ENCODE measurements at places on chromosomes 2 and 18. TPM values are rescaled to one million over a fixed set of nuclear protein-coding genes. Genes with fewer than 3 reads are reported as not detected.

The LOXL3 gene
- 7.2 TPM for total RNA-seq

The TLX2 gene
- total RNA-seq: 0.94 TPM

The SERPINB7 gene
- not detected for total RNA-seq

The AUP1 gene
- 62.7 TPM for total RNA-seq

The FN1 gene
- total RNA-seq: 1,793 TPM

The KIF5C gene
- total RNA-seq: 5.4 TPM

The DUSP19 gene
- 3.9 TPM for total RNA-seq

The ZSWIM2 gene
- not detected for total RNA-seq

GRCh38 chr2:233418761-233419546 is 64.7 kb downstream of the DGKD start:
- peak; percentile 77 for ATAC-seq
- peak overlapping the region; percentile 73 for H3K27ac ChIP-seq
- no peaks in the 10 kb centered on the region for H3K27me3 ChIP-seq
- H3K4me1 ChIP-seq: peaks cover 55% of the 10 kb centered on the region

DNA sequence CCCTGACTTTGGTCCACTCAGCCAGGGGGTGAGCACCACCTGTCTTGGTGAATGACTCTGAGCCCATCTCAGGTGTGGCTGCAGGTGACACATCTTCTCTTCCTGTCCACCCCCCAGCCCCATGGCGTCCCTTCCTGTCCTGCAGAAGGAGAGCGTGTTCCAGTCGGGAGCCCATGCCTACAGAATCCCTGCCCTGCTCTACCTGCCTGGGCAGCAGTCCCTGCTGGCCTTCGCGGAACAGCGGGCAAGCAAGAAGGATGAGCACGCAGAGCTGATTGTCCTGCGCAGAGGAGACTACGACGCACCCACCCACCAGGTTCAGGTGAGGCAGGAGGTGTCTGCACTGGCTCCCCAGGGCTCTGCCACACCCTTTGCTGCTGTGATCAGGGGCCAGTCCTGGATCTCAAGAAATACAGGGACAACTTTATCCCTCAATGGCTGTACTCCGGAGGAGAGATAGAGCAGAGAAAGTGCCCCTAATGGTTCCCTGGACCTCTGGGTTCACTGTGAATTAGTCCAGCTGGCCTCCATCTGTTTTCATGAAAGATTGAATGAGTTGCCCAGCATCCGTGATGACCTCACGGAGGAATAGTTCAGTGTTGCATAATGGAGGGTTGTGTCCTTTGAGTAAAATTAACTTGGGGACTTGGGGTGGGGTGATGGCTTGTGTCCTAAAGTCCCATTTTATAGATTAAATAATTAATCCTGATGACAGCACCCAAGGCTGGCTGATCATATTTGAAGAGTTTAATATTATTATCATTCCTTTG is at the start of gene NEU2:
TSS of gene NEU2 (plus strand) at position 122 of the 770 bp plus-strand sequence. CDS start at position 122, 0 bp downstream.
- H3K36me3 ChIP-seq: no peaks in the 10 kb centered on the region
- H3K27me3 ChIP-seq: no peaks in the 10 kb centered on the region
- no peak within 1 kb of the TSS for H3K4me3 ChIP-seq

- no peak overlapping the region for H3K27ac ChIP-seq
- no peaks in the 10 kb centered on the region for H3K36me3 ChIP-seq
- H3K4me3 ChIP-seq: no peak overlapping the region
- H3K27me3 ChIP-seq: no peaks in the 10 kb centered on the region
Measured at GRCh38 chr2:102943251-102943650, 181.4 kb downstream of the TMEM182 start.

- no peaks in the 10 kb centered on the region for H3K4me1 ChIP-seq
- no peaks in the 10 kb centered on the region for H3K27me3 ChIP-seq
- no peak overlapping the region for H3K27ac ChIP-seq
- H3K4me3 ChIP-seq: no peak overlapping the region
- H3K36me3 ChIP-seq: no peaks in the 10 kb centered on the region
Measured at GRCh38 chr2:185456517-185456916, 282.1 kb upstream of the FSIP2 start.

GRCh38 chr2:241386519-241386918 is 30.4 kb downstream of the FARP2 start:
- peaks cover 3% of the 10 kb centered on the region for H3K4me1 ChIP-seq
- no peak overlapping the region for H3K4me3 ChIP-seq
- no peak overlapping the region for H3K27ac ChIP-seq

DNA sequence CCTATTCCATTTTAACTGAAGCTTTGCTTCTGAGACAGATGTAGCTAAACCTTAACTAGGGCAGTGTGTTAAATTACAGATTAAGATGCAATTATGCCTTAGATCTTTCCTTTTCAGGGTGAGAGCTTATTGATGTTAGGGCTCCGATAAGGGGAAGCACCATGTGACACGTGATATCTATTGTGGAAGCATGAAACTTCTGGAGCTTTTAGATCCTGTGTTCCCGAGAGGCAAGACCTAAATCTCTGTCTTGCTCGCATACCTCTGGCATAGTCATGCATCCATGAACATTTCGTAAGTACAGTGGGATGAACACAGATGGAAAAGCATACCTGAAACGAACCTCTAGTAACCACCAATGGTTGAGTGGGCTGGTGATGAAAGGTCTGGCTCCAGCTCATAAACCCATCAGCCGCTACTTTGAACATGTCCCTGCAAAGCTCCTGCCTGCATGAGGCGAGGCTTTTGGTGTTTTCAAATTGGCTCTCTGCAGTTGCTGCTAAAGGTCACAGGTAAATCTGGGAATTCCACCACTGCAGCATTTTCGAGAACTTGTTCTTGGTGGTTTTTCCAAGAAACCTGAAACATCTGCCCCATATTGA is 3.7 kb upstream of the NRP2 start:
- no peaks in the 10 kb centered on the region for H3K4me1 ChIP-seq
- no peak for ATAC-seq
- no peaks in the 10 kb centered on the region for H3K36me3 ChIP-seq
- H3K27ac ChIP-seq: no peak overlapping the region
- H3K27me3 ChIP-seq: no peaks in the 10 kb centered on the region

DNA sequence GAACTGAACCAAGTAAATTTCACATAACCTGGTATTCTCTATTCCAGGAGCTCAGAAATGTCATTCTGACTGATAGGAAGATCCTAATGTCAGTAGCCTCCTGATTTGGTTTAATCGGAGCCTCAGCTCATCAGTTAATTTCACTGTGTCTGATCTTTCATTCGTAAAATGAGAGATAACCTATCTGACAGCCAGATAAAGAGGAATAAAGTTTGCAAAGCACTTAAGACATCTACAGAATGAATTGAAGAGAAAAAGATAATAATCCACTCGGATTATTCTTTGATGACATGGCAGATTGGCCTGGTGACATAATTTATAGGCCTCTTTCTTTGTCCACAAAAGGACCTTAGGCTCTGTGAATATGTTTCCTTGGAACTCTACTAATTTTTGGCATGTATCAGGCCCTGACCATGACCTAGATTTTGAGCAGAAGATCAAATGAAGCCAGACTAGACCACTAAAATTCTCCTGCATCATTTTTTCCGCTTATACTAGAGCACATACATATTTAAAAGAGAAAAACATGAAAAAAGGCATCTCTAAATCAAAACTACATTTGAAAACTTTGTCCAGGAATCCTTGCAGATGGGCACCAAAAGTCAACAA is 312.4 kb downstream of the MTX2 start:
- H3K4me1 ChIP-seq: no peaks in the 10 kb centered on the region
- peaks cover 5% of the 10 kb centered on the region for H3K27me3 ChIP-seq
- H3K4me3 ChIP-seq: no peak overlapping the region
- H3K36me3 ChIP-seq: no peaks in the 10 kb centered on the region

GRCh38 chr2:225471039-225471438 is 71.5 kb downstream of the NYAP2 start:
- H3K4me3 ChIP-seq: no peak overlapping the region
- no peak for ATAC-seq
- H3K27me3 ChIP-seq: no peaks in the 10 kb centered on the region
- H3K36me3 ChIP-seq: no peaks in the 10 kb centered on the region
- no peak overlapping the region for H3K27ac ChIP-seq

DNA sequence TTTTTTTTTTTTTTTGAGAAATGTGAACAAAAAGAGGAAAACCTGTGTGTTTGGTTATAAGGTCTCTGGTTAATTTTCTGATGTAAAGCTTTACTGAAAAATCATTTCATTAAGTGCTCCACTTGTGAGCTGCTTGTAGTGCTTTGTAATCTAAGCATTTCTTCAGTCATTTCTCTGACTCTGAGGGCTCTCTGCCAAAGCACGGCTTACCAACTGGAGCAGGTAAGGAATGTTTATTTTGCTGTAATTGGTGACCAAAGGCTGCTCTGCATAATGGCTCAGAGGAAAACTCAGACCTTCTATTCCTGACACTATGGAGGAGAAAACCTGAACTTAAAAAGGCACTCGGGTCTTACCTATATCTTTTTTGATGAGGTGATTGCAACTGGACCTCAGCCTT is 848.8 kb downstream of the MBD2 start:
- H3K36me3 ChIP-seq: no peaks in the 10 kb centered on the region
- H3K4me1 ChIP-seq: no peaks in the 10 kb centered on the region
- H3K4me3 ChIP-seq: no peak overlapping the region
- no peak overlapping the region for H3K27ac ChIP-seq
- ATAC-seq: no peak
- no peaks in the 10 kb centered on the region for H3K27me3 ChIP-seq

- ATAC-seq: no peak
- H3K4me3 ChIP-seq: no peak overlapping the region
- H3K36me3 ChIP-seq: no peaks in the 10 kb centered on the region
Measured at GRCh38 chr2:206245265-206245672, 29.2 kb upstream of the ZDBF2 start.

DNA sequence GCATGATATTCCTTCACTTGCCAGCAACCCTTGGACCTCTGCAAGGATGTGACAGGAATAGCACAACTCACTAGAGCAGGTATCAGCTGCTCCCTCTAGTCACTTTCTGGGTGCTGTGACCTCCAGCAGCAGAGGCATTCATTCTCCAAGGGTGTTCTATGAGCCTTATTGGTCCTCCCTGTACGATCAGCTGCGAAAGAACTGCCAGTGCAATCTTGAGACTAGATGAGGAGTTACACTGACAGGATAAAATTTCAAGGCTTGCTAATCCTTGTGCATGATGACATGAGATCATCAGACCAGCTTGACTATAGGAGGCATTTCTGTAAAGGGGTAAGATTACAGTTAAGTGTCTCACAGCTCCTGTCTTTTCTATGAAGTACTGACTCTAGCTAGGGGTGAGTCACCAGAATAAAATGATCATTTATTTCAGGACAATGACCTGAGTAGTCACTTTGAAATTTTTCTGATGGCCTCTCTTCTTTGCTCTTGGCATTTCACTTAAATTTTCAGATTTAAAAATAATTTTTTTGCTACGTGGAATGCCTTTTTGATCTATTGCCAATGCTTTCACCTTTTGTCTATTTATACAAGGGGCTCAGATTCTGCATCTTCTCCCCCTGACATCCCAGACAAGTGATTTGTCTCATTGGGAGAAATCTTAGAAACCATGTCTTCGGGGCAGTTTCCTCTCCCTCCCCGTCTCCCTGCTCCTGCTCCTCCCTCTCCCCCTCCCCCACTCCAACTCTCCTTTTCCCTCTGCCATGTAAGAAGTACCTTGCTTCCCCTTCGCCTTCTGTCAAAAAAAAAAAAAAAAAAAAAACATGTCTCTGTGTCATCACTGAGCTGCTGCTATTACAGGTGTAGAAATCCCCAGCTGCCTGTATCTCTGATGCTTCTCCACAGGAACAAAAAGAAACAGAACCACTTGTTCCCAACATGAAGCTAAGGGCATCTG is 49.2 kb upstream of the FRZB start:
- H3K4me3 ChIP-seq: no peak overlapping the region
- no peaks in the 10 kb centered on the region for H3K27me3 ChIP-seq
- peak; percentile 57 for ATAC-seq
- peak overlapping the region; percentile 73 for H3K27ac ChIP-seq

- peak overlapping the region; percentile 100 for H3K27ac ChIP-seq
- no peaks in the 10 kb centered on the region for H3K27me3 ChIP-seq
- H3K4me1 ChIP-seq: no peaks in the 10 kb centered on the region
- ATAC-seq: no peak
- H3K36me3 ChIP-seq: no peaks in the 10 kb centered on the region
Measured at GRCh38 chr2:177262092-177262491, 2.4 kb downstream of the NFE2L2 start.

- H3K4me1 ChIP-seq: no peaks in the 10 kb centered on the region
- ATAC-seq: no peak
- no peak overlapping the region for H3K27ac ChIP-seq
Measured at GRCh38 chr2:122707224-122707824, 951.9 kb downstream of the TSN start.

- H3K4me1 ChIP-seq: no peaks in the 10 kb centered on the region
- H3K27ac ChIP-seq: no peak overlapping the region
- no peak for ATAC-seq
- H3K4me3 ChIP-seq: no peak overlapping the region
- H3K27me3 ChIP-seq: peaks cover 12% of the 10 kb centered on the region
Measured at GRCh38 chr18:22180722-22181121, 11.3 kb downstream of the GATA6 start.

GRCh38 chr18:68480196-68480595 is 234.7 kb downstream of the TMX3 start:
- no peaks in the 10 kb centered on the region for H3K36me3 ChIP-seq
- no peaks in the 10 kb centered on the region for H3K4me1 ChIP-seq
- no peak for ATAC-seq
- no peak overlapping the region for H3K4me3 ChIP-seq
- no peaks in the 10 kb centered on the region for H3K27me3 ChIP-seq
- H3K27ac ChIP-seq: no peak overlapping the region

DNA sequence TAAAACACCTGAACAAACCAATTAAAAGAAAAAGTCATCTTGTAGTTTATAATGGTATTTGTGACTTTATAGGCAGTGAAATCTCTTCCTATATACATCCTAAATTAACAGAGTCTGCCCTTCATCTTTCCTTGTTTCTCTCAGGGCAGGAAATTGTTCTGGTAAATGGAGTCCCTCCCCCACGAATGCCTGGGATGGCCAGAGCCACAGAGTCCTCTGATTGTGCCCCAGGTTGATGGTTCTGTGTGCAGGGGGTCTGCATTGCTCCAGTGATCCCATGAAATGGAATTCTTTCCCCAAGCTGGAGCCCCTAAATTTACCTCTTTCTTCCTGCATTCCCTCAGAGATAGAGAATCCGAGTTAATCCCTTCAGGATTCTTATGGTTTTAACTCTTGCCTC is 155.5 kb downstream of the MTX2 start:
- H3K4me3 ChIP-seq: no peak overlapping the region
- no peaks in the 10 kb centered on the region for H3K36me3 ChIP-seq
- H3K27ac ChIP-seq: no peak overlapping the region

DNA sequence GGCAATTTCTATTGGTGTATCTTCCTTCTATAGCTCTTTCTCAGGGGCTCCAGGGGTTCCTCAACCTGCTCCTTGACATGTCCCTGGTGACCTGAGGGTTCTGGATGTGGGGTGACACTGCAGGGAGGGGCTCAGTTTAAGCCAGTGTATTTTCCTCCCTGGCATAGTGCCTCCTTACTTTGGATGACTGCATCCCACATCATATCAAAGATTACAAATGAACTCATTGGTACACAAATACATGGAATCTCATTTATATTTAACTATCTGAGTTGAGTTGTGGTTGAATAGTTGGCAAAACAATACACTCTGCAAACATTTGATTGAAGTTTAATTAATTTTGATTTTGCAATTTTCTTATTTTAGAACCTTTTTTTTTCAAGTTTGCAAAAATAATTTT is 268.2 kb upstream of the SKOR2 start:
- H3K4me3 ChIP-seq: no peak overlapping the region
- no peaks in the 10 kb centered on the region for H3K27me3 ChIP-seq
- H3K27ac ChIP-seq: no peak overlapping the region
- H3K4me1 ChIP-seq: no peaks in the 10 kb centered on the region

All from gastroesophageal sphincter (tissue), 4 donors.